Fibroblast of pulmonary artery (primary cell): ENCODE measurements at places on chromosomes 4 and X.

DNA sequence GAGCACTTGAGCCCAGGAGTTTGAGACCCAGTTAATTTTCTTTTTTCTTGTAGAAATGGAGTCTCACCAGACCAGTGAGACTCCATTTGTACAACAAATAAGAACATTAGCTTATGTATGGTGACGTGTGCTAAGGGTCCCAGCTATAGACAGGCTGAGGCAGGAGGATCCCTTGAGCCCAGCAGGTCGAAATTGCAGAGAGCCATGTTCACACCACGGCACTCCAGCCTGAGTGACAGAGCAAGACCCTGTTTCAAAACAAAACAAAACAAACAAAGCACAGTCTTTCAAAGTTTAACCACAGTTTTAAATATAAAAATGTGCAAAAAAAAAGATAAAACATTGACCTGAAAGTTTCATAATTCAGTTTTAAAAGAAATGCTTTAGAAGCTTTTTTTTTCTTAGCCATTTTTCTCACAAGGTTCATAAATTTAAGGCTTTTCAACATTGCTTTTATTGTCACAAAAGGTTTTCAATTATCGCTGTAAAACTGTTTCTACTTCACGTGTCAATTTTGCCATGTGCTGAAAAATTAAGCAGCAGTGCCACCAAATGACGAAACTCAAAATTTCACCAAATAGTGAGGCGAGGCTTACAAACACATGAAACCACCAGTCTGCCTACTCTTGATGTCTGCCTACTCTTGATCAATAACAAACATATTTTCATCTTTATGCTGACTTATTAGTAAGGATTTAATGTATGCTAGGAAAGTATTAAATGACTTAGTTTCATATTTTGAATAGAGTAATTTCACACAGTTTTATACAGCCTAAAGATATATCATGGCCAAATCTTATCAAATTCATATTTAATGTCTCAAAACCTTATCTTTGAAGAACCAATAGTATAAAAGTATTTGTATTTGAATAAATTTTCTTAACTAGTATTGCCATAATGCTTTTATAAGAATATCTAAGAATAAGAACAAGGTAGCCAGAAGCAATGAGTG lies 126.3 kb downstream of the NEK1 start:
- peak; percentile 78 for DNase-seq

GRCh38 chr4:119678761-119679160 lies 50.2 kb upstream of the PDE5A start:
- DNase-seq: no peak

DNA sequence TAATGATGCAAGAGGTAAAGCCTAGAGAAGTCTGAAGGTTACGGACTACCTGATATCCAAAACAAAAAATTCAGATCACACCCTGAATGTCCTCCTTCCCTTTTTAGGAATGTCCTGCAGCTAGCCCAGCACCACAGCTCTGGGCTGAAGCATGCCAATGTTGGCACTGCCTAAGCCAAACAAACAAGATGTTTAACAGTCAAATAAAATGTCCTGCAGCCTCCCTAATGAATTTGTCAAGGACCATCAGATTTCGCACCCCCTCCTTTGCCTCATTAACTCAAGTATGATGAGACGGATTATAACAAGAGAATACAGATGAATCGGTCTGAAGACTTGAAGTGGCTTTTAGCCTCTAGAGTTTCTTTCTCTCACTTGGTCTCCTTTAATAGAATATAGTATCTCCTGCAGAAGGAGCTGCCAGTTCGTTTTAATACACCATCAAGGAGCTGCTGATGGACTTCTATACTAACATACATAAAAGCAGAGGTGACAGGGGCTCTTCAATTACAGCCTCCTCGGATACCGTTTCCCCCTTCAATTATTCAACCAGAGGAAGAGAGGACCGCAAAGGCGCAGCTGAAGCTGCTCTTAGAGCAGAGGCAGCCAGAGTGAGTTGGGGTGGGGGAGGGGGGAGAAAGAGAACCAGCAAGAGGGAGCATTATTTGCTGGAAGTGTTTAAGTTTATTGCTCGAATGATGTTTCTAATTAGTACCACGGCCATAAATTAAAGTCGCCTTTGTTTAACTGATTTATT lies 3.0 kb upstream of the MAB21L2 start:
- peak; percentile 23 for DNase-seq

GRCh38 chr4:6568689-6569332 lies 6.2 kb upstream of the MAN2B2 start:
- DNase-seq: peak; percentile 48

DNA sequence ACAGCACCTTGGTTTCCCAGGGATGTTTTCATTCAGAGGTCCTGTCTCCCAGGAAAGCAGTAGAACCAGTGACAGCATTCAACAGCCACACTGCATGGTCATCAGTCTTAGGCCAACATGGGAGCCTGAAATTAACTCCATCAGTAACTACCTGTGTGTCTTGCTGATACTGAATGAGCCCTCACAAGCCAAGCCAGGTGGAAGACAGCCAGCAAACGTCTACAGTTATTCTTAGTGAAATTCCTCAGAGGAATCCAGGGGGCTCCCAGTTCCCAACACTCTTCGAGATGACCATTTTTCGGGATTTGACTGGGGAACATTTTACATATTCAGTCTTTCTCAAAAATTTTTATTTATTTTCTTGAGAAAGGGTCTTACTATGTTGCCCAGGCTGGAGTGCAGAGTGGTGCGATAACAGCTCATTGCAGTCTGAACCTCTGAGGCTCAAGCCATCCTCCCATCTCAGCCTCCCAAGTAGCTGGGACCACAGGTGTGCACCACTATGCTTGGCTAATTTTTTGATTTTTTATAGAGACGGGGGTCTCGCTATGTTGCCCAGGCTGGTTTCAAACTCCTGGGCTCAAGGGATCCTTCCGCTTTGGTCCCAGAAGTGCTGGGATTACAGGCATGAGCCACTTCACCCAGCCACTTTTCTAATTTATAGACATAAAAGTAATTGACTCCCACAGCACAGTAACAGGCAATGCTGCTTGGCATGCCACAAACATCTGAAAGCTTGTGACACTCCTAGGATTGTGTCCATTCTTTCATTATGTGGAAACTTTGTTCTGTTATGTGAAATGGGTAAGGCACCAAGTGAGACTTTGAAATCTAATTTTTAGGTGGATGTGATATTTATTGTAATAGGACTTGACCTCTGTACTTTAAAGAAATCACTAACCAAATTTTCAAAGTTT lies 116.9 kb downstream of the SOWAHB start:
- DNase-seq: no peak

DNA sequence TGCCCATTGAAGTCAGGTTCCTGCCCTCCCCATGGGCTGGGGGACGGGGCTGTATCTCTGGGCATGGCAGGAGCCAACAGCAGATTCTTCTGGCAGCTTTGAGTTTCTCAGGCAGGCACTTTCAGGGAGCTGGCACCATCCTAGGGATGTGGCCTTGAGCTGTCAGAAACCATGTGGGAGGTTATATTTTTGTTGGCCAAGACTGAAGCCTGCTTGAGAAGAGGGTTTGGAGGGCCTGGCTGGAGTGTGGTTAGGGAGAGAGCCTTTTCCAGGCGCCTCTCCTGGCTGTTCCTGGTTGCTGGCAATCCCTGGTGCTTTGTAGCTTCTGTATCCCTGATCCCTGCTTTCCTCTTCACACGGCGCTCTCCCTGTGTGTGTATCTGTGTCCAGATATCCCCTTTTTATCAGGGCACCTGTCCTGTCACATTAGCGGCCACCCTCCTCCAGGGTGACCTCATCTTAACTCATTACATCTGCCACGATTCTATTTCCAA lies 30.6 kb upstream of the SORCS2 start:
- peak; percentile 59 for DNase-seq

- DNase-seq: no peak
Observed at GRCh38 chr4:142036795-142037583, 400.6 kb downstream of the IL15 start.

DNA sequence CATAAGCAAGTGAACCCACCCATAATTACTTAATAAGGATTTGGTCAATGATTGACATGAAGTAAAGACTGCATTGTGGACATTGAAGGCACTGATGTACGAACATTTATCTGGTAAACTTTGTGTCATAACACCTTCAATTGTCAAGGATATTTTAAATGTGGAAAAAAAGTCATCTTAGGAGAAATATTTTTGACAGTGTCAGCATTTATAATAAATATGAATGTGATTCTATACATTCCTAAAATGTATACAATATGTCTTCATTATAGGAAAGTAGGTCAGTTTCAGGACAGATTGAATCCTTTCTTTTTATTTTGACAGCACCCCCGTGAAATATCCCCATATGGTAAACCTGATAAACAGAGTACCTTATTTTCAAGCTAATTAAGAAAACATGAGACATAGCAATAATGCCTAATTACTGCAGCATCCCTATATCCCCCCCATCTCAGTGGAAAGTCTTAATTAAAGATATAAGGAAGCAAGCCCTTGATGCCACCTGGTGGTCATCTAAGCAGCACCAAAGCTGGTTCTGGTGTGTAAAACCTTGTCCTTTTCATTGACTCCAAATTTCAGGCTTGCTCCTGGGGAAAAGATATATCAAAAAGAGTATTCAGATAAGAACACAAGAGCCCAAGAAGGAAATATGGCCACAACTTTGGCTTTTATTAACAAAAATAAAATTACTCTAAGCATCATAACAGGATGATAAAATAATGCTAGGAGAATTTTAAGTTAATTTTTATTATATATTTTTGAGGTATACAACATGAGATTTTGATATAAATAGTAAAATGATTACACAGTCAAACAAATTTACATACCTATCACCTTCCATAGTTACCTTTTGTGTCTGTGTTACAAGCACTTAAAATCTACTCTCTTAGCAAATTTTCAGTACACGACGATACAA lies 379.7 kb downstream of the TLL1 start:
- DNase-seq: peak; percentile 61

DNA sequence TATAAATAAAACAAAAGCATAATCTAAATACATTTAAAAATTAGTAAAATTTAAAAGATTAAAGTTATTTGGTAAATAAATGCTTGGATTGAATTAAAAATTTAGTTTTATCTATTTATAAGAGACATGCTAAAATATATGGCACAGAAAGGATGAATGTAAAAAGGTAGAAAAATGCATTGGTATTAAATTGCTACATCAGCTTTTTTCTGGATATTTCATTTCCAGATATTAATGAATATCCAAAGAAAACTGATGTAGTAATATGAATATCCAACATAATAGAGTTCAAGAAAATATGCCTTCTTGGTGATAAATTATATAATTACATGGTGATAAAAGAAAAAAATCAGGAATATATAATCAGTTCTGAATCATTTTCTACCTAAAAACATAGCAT lies 1743.9 kb downstream of the RPA4 start:
- no peak for DNase-seq

DNA sequence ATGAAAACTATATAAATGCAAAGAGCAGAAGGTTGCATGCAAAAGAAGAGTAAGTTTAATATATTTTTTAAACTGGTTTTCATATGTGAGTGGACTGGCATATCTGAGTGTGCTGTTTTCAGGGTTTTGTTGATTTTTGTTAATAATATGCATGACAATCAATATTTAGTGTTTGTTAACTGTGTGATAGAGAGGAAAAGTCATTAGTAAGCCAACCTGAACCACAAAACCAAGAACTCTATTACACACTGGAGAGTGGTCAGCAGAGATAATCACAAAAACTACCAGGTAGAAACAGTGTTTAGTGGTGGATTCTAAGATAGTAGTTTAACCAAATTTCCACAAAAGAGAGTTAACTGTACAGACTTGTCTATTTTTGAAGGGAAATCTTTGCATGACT lies 396.9 kb downstream of the GASK1B start:
- no peak for DNase-seq

DNA sequence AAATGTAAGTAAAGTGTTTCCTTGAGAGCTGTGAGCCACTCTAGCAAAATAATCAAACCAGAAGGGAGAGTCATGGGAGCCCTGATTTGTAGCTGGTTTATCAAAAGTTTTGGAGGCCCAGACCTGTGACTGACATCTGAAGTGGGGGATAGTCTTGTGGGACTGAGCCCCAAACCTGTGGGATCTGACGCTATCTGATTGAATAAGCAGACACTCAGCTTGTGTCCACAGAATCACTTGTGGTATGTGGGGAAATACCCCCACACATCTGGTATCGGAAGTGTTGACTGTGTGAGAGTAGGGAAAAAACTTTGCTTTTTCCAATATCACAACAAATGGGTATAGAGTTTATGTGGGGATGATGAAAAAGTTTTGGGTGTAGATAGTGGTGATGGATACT lies 35.4 kb downstream of the FUNDC1 start:
- no peak for DNase-seq

DNA sequence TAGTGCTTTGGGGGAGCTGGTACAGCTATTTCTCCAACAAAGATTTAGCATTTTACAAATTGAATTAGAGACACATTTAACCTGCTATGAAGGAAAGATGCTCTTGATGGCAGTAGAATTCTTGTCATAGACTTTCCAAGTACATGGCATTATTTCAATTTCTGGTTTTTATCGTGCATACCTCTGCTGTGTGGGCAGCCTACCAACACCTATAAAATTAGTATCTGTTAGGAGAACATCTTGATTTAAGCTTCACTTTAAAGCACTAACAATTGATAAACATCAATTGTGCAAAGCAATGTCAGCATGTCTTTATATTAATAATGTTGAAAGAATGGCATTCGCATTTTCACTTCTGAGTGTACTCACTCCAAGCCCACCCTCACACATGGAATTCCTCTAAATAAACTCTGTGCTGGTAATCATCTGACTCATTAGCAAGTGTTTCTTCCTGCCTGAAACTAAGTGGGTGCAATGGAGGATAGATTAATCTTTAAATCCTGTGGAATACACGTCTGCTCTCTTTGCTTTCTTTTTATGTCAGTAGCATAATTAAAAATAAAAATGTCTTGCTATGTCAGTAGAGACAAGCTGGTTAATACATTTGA lies 279.8 kb upstream of the MAGEB18 start:
- DNase-seq: peak; percentile 46

DNA sequence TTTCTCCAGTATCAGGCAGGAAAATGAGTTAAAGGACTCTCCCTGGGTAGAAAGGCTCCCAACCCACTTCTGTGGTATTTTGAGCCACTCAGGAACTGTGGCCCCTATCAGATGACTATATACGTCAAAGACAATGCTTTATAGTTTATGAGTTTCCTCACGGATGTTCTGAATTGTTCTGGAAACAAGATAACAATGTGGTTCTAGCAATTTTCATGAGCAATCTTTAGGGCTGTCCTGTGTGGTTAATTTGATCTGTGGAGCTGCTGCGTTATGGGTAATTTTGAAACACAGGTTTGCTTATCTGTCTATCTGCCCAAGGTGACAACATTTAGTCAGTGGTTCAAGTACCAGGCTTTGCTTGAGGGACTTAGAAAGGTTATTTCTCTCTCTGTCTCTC lies 46.7 kb upstream of the IL2 start:
- DNase-seq: peak; percentile 38
